ENCODE measurements at places on chromosomes 2 and 18.

GRCh38 chr2:58896638-58897037 is 655.5 kb upstream of the FANCL start:
- DNase-seq, result no peak

GRCh38 chr2:73268366-73268829 is 15.9 kb downstream of the FBXO41 start:
- DNase-seq, result no peak

DNA sequence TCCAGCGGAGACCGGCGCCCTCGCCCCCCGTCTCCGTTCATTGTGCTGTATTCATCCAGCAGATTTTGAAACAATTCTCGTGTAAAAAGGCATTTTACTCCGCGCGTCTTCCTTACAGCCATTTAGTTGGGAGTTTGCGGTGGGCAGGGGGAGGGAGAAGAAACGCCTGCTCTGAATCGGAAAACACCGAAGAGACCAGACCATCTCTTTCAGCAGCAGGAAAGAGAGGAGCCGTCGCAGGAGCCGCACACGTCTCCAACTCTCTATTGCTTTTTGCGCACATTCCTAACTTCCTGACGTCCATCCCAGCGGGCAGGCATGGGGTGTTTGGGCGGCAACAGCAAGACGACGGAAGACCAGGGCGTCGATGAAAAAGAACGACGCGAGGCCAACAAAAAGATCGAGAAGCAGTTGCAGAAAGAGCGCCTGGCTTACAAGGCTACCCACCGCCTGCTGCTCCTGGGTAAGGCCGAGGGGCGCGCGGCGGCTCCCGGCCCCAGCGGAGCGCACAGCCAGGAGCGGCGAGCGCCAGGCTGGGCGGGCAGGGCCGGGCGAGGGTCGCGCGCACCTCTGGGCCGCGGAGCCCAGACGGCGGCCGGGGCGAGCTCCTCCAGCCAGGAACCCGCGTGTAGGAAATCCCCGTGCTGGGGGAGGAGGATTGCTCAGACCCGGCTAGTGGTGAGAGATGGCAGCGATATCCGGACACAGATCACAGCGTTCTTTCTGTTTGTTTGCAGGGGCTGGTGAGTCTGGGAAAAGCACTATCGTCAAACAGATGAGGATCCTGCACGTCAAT is 63.2 kb downstream of the GNAL start:
- DNase-seq, result no peak

GRCh38 chr2:176188774-176189680 is 559 bp downstream of the HOXD1 start:
- no peak for DNase-seq

DNA sequence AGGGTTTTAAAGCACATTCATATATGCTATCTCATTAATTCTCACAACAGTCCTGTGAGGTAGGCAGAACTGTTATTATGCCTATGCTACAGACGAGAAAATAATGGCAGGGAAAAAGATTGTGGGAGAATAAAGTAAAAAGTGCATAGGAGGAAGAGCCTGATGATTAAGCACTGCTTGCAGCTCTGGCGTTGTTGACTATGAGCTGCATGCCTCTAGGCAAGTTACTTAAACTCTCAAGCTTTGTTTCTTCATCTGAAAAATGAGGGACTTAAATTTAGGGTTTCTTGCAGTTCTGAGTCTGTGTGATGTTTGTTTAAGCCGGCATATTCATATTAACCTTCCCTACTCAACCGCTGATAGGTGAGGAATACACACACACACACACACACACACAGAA is 51.6 kb upstream of the RAPH1 start:
- DNase-seq, result no peak

DNA sequence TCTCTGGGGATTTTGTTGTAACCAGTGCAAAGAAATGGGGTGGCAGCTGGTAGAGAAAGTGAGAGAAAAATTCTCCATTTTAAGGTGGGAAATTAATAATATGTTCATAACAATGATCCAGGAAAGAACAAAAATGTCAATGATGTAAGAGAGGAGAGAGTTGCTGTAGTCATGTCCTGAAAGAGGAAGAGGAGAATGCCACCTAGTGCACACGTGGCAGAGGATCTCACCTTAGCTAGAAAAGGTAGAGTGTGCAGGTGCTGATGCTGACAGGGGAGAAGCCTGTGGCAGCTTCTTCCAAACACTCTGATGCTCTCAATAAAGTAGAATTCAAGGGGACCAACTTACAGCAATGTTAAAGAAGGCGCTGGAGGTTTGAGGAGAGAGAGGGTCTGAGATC is 282.9 kb upstream of the PKDCC start:
- DNase-seq, result no peak

DNA sequence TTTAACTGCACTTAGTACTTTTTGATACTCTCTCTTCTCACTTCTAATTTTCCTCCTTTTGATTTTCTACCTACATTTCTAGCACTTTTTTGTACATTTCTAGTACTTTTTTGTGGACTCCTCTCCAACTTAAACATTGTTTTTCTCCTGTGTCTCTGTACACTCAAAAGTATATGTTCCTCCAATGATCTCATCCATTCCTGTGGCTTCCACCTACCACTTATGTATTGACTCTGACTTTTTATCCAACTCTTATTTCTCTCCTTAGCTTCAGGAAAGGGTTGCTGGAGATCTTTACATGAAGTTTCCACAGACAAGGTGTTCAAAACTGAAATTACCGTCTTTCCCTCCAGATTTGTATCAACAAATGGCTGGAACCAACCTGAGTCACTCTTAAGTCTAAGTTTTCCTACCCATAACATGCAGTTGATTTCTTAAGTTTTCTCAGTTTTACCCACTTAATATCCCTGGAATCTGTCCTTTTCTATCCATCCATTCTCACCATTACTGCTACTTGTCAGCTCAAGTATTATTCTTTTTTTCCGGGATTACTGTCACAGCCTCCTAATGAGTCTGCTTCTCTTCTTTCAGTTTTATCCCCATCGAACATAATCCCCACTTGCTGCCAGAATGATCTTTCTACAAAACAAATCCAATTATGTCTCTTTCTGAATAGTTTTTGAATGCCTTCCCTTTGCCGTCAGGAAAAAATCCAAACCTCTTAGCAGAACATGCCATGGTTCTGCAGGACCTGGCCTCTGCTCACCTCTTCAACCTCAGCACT is 22.6 kb upstream of the PELI1 start:
- no peak for DNase-seq

- DNase-seq, result no peak
Observed at GRCh38 chr18:26044807-26045206, 45.6 kb downstream of the SS18 start.

DNA sequence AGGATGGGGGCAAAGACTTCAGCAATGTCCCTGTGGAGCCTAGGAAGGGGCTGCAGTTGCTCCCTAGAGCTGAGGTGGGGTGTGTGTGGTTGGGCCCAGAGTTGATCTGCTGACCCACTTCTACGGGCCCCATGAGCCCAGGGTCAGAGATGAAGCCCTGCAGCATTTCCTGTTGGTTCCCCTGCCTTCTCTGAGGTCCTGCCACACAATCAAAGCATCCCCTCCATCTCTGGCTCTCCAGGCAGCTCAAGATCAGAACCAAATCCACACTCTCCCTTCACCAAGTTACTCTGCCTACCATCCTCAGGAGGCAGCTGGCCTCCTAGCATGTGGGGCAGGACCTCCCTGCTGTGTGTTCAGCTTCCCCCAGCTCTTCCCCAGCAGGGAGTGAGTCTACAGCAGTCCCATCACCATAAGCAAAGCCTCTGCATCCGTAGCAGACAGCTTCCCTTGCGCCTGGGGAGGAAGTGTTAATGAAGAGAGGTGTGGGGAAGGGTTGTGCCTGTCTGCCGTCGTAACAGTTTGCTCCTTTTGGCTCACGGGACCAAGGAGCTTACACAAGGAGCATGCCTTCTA is 26.9 kb downstream of the TMEM247 start:
- DNase-seq, result no peak

GRCh38 chr2:2846332-2847208 is 515.5 kb upstream of the MYT1L start:
- no peak for DNase-seq

GRCh38 chr18:61827591-61827990 is 65.2 kb downstream of the RNF152 start:
- no peak for DNase-seq

GRCh38 chr2:191436368-191437055 is 191.3 kb downstream of the MYO1B start:
- DNase-seq, result no peak

DNA sequence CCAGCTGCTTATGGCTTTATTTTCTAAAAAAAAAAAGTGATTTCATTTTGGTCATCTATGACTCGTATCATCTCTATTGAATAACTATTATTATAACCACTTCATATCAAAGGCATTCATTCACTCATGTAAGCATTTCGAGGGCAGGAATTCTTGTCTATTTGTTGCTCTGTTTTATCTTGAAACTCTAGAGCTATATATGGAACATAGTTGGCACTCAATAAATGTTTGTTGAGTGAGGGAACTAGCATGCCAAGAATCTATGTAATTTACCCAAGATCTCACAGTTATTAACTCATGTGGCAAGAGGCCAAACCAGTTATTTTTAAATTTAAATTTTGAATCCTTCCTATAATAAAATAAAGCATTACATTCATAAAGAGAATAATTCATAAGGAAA is 470.1 kb downstream of the TMX3 start:
- DNase-seq, result no peak

DNA sequence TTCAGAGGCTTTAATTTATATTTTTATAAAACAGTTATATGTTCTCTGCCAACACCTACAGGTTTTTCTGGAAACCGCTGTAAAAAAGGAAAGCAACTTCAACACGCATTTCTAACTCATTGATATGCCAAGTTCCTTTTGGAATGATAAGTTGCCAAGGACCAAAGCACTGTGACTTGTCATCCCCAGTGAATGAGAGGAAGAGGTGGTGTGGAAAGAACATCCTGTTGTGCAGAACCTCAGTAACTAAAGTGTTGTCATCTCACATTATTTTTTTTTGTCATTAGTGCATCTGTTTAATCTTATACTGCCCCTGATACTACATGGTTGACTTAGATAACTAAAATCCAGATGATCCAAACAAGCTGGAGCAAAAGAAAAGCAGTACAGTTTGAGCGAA is 96.0 kb upstream of the NEUROD1 start:
- no peak for DNase-seq

DNA sequence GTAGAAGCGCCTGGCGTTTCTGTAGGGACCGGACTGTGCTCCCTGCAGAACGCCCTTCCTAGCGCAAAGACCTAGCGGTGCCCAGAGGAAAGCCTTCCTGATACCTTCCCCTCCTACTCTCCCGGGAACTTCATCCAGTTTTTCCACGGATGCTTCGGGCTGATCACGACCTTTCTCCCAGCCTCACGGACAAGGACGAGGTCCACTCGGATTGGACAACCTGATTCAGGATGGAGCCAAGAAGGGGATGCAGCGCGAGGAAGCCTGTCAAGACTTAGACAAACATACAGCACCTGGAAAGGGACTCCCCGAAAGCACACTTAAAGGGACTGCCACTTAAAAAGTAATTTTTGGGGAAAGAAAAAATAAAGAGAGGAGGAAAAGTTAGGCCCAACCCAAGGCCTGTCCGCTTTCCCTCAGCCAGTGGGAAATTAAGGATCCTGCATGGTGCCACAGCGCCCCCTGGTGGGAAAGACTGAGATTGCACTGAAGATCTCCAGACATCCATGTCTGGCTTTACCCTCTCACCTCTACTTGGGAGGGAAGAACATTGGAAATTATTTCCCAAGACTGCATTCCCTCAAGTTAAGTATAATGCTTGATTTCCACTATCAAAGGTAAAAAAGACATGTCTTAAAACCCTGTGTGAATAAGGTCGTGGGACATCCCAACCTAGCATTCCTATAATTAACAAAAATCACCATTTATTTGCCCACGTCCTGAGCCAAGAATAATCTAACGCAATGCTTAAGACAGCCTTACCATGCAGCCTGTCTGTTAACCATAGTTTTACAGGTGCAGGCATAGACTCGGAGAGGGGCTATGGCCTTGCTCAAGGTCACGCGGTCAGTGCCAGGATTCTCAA is 13.4 kb upstream of the COPS8 start:
- DNase-seq, result no peak

GRCh38 chr2:226427538-226428307 is 371.9 kb downstream of the IRS1 start:
- DNase-seq, result no peak

DNA sequence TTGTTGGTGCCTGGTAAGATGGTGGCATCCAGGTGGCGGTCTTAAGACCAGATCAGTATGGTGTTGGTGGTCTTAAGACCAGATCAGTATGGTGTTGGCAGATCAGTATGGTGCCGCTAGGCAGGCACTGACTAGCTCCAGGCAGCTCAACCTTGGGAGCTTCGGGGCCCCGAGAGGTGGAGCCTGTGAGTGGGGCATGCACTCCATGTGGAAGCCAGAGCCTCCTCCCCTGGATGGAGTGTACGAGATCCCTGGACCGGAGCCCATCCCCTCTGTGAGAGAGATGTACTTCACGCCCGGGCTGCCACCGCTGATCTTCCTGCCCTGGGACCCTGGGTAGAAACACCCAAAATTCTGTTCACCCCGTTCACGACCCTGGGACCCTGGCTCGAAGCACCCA is 19.0 kb downstream of the MALT1 start:
- DNase-seq, result no peak

DNA sequence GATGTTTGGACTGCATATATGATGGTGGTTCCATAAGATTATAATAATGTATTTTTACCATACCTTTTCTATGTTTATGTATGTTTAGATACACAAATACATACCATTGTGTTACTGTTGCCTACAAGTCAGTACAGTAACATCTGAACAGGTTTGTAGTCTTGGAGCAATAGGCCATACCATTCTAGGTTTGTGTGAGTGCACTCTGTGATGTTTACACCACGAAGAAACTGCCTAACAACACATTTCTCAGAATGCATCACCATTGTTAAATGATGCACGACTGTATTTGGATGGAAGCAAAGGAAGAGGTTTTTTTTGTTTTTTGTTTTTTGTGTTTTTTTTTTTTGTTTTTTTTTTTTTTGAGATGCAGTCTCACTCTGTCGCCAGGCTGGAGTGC is 9.5 kb downstream of the DUSP19 start:
- DNase-seq, result no peak
